Activated CD4-positive, alpha-beta T cell treated with anti-CD3 and anti-CD28 coated beads, Interleukin-2, amount 50 U/mL, for 1 hour (primary cell): ENCODE measurements at places on chromosomes 3 and 15.

- no peak for DNase-seq
These were observed 49.5 kb downstream of the CEP63 start for GRCh38 chr3:134535186-134535970.

GRCh38 chr3:172517859-172518466 is 5.3 kb downstream of the TNFSF10 start:
- DNase-seq = peak; percentile 36

- DNase-seq = no peak
These were observed 39.3 kb downstream of the TRANK1 start for GRCh38 chr3:36905545-36905944.

DNA sequence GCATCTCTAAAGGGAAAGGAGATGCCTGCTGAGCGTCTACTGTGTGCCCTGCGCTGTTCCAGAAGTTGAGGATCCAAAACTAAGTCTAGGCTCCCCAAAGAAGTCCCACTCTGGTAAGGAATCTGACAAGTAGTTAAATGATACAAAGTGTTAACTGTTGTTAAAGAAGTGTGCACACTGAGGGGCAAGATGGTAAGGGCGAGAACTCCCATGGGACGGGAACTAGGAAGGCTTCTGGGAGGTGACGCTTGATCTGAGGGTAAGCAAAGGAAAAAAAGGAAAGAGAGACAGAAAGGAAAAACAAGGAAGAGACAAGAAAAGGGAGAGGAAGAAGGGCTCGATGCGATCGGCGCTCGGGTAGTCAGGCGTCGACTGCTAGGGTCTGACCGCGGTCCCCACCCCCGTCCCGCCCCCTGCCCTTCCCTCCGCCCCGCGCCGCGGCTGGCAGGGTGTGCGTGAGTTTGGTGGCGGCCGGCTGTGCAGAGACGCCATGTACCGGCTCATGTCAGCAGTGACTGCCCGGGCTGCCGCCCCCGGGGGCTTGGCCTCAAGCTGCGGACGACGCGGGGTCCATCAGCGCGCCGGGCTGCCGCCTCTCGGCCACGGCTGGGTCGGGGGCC is at the start of gene LACTB:
Gene LACTB, plus strand, starts transcription at position 480 of the 620 bp plus-strand sequence. Its CDS starts 11 bp downstream, at position 491.
- DNase-seq = peak; percentile 75

DNA sequence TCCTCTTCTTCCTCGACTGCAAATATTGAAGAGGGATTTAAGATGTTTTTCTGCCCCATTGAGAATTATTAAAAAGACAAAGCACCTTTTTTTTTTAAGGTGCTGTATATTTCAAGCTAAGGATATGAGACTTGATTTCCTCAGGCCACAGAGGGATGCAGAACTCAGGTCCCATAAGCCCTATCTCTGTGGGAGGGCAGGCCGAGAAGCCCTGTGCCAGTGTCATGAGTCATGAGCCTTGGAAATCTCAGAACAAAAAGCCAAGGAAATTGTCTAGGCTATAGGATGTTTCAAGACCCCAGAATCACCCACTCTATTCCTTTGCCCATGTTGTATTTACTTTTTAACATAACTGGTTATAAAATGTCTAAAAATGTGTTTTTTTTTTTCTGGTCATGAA is 7.3 kb downstream of the ESYT3 start:
- no peak for DNase-seq

- no peak for DNase-seq
These were observed 29.6 kb upstream of the CP start for GRCh38 chr3:149251186-149251585.

GRCh38 chr15:48391950-48392349 is 60.7 kb downstream of the DUT start:
- DNase-seq = no peak

DNA sequence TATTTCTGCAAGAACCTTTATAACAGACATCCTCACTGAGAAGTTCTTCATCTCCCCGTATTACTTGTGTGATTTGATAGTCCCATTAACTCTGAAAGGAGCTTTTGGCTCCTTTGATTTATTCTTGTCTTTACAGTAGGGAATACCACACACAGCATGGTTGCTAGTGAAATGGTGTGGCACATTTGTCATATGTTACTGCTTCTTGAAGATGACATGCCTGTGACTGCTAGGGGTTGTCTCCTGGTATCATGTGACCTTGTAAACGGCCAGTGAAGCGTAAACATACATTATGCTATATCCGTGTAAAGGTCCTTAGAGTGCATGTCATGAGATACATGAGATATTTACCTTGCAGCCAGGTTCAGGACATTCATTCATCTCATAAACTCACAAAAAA is 197.9 kb downstream of the RYR3 start:
- DNase-seq = no peak
